Thoracic aorta endothelial cell (primary cell): ENCODE measurements at places on chromosomes 12 and 14. TPM values are rescaled to one million over a fixed set of nuclear protein-coding genes. Genes with fewer than 3 reads are reported as not detected.

Gene PLEK2
- 10.1 and 11.1 TPM in 2 replicates for total RNA-seq

Gene TAOK3
- total RNA-seq = 56.2 and 65.2 TPM in 2 replicates

Gene KCNA5
- total RNA-seq = not detected in 2 replicates

Gene C12orf42
- not detected in 2 replicates for total RNA-seq

Gene INSM2
- not detected in 2 replicates for total RNA-seq

Gene DIO2
- total RNA-seq = 0.07 and 0.13 TPM in 2 replicates

Gene NRL
- total RNA-seq = 0.40 and 0.57 TPM in 2 replicates

Gene CAPZA3
- total RNA-seq = not detected in 2 replicates

Gene SAMD15
- total RNA-seq = 1.7 and 2.4 TPM in 2 replicates

Gene LHX5
- not detected in 2 replicates for total RNA-seq

Gene C14orf119
- 41.9 and 45.7 TPM in 2 replicates for total RNA-seq

Gene PIP4K2C
- total RNA-seq = 12.5 and 15.1 TPM in 2 replicates

Gene BDKRB2
- total RNA-seq = under 0.01 TPM in 1 of 2 replicates, not detected in the other

Gene PRH2
- not detected in 2 replicates for total RNA-seq

Gene SLC25A21
- 2.4 and 4.0 TPM in 2 replicates for total RNA-seq
